A549 treated with ZK216348 at 1 μM for 4 hours (cell line): ENCODE measurements at places on chromosomes 16 and 17. TPM values are rescaled to one million over a fixed set of nuclear protein-coding genes. Genes with fewer than 3 reads are reported as not detected.

Gene EME1
- 14.1 to 17.0 TPM (median 15.3 TPM) in 5 replicates for total RNA-seq

Gene GSG1L
- total RNA-seq = not detected in 5 replicates

Gene CCL1
- not detected in 5 replicates for total RNA-seq

Gene SBK1
- 0.17 to 0.45 TPM (median 0.35 TPM) in 5 replicates for total RNA-seq

Gene CA5A
- not detected in 5 replicates for total RNA-seq

Gene NLE1
- 26.5 to 40.5 TPM (median 37.2 TPM) in 5 replicates for total RNA-seq

Gene WNT3
- total RNA-seq = 3.8 to 5.2 TPM (median 4.8 TPM) in 5 replicates

Gene SPNS3
- not detected in 5 replicates for total RNA-seq

Gene COQ9
- total RNA-seq = 32.9 to 54.5 TPM (median 50.9 TPM) in 5 replicates

Gene CHST4
- total RNA-seq = not detected in 5 replicates

Gene ACSM2B
- total RNA-seq = not detected in 5 replicates
